HT1080 (cell line): ENCODE measurements at places on chromosomes 12 and 14. TPM values are rescaled to one million over a fixed set of nuclear protein-coding genes. Genes with fewer than 3 reads are reported as not detected.

DNA sequence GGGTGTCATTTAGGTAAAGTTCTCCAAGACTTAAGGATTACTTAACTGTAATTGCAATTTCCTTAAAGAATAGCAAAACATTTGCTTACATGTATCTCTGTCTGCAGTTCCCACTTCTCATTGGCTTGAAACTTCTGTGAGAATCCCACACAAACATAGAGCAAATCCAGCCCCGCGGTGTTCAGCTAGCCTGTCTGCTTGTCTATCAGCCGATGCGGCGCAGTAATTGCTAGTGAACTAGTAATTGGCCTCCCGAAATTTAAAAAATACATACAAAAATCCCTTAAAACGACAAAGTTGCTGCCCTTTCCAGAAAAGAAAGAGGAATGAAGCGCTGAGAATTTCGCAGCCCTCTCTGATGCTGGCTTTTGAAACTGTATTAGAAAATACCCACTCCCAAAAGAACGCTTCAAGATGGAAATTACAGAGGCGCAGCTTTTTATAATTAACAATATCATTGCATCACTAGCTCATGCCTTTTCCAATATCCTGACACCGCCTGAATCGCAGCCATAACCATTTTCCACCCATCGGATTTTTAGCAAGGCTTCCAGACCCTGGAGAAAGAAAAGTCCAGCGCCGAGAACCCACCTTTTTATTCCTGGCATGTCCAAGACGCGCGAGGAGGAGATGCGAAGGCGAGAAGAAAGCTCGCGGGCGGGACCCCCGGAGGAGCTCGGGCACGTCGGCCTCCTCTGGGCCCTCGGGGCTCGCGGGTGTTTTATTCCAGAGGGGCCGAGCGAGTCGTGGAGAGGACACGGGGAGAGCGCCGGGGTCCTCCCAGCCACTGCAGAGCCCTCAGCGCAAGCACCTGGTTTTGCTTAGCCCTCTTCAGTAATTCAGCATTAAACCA is 646 bp downstream of the FBLN5 start:
- DNase-seq = no peak

The TTLL5 gene
- total RNA-seq = 26.0 and 33.2 TPM in 2 replicates

- DNase-seq = peak; percentile 87
These were observed 22.0 kb upstream of the ULK1 start for GRCh38 chr12:131872154-131873051.

The C12orf54 gene
- not detected in 2 replicates for total RNA-seq

- no peak for DNase-seq
These were observed 126.5 kb upstream of the MYL2 start for GRCh38 chr12:111046896-111047295.

The DIO3 gene
- total RNA-seq = not detected in 2 replicates

DNA sequence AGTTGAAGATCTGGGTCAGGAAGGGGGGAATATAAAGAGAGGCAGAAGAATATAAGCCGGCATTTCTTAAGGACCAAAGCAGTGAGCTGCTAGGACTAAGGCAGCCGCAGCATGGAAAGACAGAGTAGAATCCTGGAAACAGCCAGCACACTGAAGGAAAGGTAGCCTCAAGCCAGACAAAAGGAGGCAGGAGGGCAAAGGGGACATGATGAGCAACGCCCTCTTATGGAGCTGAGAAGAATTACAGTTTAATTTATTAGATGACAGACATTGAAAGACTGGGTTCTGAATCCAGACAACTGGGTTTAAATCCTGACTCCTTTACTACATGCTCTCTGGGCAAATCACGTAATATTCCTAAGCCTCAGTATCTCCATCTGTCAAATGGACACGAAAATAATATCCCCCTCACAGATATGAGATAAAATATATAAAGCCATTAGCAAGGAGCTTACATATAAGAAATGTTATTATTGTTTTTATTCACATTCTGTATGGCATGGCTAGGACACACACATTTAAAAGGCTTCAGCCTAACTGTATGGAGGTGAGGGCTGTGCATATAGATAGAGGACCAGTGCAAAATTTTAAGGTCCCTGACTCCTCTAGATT is 8.1 kb upstream of the PCED1B start:
- no peak for DNase-seq

DNA sequence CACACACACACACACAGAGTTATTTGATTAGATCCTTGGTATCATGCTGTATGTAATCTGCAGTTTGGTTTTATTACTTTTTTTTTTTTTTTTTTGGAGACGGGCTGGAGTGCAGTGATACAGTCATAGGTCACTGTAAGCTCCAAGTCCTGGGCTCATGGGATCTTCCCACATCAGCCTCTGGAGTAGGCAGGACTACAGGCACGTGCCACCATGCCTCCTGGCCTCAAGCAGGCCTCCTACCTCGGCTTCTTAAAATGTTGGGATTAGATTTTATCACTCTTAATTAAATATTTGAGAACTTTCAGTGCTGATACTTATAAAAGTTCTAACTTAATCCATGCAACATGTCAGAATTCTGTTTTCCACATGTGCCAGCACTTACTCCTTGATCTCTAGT is 31.3 kb upstream of the PSEN1 start:
- DNase-seq = no peak

- DNase-seq = no peak
These were observed 152.4 kb upstream of the FKBP4 start for GRCh38 chr12:2642176-2642892.

DNA sequence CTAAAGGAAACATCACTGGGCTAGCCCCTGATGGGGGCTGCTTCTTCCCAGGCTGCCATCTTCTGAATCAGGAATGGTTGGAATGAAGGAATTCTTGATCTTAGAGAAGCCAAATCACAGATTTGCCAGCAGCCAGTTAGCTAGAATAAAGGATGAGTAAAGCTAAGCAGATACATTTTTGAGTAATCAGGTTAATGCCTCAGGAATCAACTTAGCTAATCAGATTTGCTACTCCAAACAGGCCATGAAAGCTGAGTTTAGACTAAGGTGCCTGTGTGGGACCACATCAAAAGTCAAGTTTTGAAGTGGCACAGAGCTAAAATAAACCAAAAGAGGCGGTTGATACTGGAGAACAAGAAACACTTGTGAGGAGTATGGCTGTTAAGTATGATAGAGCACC is 28.8 kb upstream of the LMO3 start:
- no peak for DNase-seq

DNA sequence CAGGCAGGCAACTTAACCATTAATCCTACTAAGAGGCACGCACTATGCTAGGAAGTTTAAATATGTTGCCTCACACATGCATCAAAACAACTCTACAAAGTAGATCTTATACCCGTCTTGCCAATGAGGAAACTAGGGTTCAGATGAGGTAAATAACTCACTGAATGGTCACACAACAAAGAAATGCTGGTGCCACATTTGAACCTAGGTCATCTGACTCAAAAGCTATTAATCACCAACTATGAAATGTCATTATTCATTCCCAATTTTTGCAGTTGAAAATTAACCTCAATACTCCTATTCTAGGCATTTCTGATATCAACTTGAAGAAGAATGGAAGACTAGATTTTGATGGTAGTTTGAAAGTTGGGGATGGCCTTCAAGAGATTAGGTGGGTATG is 2.8 kb upstream of the PYROXD1 start:
- DNase-seq = no peak

DNA sequence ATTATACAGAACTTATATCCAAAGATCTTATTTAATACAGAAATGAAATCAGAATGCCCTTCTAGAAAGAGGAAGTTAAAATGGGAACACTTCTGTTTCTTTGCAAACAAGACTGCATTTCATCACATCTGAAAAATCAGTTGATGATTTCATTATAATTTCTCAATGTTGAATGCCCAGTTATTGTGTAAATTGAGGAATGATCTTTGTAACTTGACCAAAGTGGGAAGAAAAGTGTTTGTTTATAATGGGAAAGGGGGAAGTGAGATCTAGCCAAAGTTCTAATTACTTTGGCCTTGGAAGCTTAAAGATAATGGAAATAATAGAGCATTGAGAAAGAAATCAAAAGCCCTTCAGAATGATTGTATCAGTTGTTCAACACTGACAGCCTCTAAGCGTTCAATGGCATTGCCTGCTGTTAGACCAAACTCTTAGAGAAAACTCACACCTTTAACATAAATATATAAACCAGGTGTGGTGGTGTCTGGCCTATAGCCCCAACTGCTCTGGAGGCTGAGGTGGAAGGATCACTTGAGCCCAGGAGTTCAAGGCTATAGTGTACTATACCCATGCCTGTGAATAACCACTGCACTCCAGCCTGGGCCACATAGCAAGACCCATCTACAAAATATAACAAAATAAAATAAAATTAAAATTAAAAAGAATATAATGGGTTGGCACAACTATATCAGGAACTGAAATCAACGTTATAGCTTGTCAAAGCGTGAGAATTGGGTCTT is 9.9 kb upstream of the LYZ start:
- DNase-seq = no peak

- DNase-seq = no peak
These were observed 59.0 kb downstream of the CACNA1C start for GRCh38 chr12:2111826-2112225.

DNA sequence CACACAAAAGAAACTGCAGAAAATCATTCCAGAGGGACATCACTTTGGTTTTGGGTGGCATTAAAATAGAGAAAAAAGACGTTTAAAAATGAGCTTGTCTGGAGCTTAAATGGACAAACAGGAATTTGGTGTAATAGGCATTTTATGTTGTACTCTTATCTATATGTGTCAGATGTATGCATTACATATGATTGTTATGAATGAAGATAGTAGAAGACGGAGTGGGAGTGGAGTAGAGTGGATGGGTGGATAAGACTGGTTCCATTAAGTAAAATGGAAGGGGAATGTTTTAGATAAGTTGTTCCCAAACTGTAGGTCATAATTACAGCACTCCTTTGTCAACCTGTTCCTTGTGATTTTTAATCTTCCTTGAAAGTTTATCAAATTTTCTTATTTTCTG is 1.9 kb downstream of the CCDC91 start:
- no peak for DNase-seq

The STYX gene
- total RNA-seq = 6.8 and 9.7 TPM in 2 replicates

The KRT75 gene
- total RNA-seq = not detected in 2 replicates

DNA sequence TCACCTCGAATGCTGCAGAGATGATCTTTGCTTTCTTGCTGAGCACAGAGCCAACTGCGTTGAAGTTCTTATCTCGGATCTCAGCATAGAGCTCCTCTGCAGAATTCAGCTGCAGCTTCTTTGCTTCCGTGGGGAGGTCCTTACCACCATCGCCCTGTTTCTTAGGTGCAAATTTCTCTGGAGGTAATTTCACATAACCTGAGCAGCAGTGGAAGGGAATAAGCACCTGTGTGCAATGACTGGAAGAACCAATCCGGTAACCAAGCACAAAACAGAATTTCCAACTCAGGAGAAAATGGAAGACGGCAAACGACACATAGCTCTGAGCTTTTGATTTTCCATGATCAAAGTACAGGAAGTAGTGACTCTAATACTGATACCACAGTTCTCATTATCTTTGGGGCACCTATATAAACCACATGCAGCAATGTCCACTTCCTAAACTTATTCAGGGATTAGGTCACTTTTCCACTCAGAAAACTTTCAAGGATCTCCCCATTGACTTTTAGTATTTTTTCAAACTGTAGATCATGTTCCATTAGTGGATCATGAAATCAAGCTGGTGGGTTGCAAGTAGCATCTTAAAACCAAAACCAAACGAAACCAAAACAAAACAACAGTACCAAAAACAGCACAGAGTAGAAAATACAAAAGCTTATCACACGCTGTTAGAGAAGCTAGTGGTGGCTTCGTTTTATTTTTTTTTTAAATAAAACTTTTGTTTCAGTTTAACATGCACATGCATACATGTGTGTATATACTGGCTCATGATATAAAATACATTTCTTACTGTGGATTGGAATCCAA is 18.9 kb upstream of the DIABLO start:
- no peak for DNase-seq

The KRT73 gene
- total RNA-seq = not detected in 2 replicates

The DTX1 gene
- total RNA-seq = 0.05 TPM in 1 of 2 replicates, not detected in the other

- DNase-seq = no peak
These were observed 393.0 kb upstream of the DCN start for GRCh38 chr12:91575630-91576029.

DNA sequence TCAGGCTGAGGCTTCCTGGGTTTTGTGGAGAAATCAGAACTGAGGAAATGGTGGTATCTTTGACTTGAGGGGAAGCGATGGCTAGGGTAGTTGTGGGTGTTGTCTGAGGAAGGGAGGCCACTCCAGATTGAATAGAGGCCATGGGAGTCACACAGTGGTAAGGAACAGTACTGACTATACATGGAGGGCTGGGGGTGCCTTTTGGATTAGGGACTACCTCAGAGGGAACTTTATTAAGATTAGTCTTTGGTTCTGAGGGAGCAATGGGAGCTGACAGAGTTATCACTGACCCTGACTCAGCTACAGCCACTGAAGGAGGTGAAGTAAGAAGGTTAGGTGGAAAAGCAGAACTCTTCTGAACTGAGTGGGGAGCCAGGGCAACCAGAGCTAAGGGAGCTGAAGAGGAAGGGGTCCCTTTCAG is 4.4 kb downstream of the NACA start:
- DNase-seq = no peak

DNA sequence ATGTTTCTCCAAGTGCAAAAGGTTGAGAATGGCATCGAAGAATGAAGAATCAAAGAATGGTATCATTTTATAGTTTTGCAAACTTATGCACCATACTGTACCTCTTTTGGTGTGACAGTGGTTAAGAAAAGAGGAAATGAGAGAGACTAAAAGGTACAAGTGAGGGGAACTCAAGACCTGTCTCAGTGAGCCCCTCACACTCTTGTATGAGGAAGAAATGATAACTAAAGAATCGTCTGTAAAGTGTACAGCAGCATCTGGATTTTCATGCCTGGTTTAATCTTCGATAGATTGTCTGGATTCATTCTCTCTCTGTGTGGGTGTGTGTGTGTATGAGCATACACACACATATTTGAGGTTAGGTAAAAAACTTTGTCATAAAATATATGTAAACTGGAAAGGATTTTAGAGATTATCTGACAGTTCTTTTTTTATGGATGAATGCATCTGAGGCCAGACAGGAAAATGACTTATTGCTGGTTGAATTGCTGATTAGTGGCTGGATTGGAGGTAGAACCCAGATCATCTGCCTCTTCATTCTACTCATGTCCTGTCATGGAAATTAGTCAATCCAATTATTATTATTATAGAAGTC is 16.0 kb upstream of the SLC38A2 start:
- no peak for DNase-seq

- no peak for DNase-seq
These were observed 208.6 kb downstream of the SLC38A4 start for GRCh38 chr12:46617167-46617566.

DNA sequence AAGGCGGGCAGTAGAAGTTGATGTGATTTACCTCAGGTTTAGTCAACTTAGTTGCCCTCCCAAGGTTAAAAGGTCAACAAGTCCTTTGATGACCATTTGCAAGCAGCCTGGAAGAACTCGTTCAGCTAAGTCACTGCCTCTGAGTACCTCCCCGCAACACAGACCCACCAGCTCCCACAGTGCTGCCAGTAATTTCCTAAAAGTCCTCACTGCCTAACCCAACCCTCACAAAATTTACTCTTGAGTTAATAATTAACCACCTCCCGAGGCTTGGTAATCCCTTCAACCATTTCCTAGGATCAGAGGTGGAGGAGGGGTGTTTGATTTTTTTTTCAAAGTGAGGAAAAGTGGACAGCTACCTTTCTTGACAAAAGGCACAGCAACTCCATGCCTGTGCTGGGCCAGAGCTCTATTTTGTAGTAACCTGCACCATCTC is 55.8 kb downstream of the MAP3K9 start:
- no peak for DNase-seq
